Left renal cortex interstitium (tissue), 4 donors: ENCODE measurements at places on chromosomes 7 and 10. TPM values are rescaled to one million over a fixed set of nuclear protein-coding genes. Genes with fewer than 3 reads are reported as not detected.

- no peak for DNase-seq
Observed at GRCh38 chr7:113878394-113878992, 40.3 kb downstream of the PPP1R3A start.

- no peak for DNase-seq
Observed at GRCh38 chr7:125355899-125356298, 426.3 kb upstream of the POT1 start.

MSS51 gene
- polyA plus RNA-seq: 1.2 TPM

DNA sequence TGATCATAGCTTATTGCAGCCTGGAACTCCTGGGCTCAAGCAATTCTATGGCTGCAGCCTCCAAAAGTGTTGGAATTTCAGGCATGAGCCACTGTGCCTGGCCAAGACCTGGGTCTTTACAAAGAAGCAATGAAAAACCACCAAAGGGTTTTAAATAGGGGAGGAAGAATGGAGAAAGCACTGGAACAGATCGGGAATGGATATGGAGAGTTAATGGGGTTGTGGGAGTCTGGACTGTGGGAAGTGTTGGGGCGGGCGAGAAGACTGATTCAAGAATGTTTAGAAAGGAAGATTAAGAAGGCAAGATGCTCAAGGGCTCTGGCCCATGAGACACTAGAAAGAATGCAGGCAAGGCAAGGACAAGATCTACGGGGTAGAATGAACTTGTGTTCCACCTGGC lies 98.5 kb downstream of the CARD11 start:
- DNase-seq: no peak

- no peak for DNase-seq
Observed at GRCh38 chr7:174716-175115, 17.7 kb upstream of the FAM20C start.

NAT16 gene
- polyA plus RNA-seq: 0.09 TPM

GRCh38 chr7:27527348-27527714 lies 135.4 kb downstream of the HIBADH start:
- no peak for DNase-seq
